ENCODE measurements at places on chromosomes 7 and 10.

DNA sequence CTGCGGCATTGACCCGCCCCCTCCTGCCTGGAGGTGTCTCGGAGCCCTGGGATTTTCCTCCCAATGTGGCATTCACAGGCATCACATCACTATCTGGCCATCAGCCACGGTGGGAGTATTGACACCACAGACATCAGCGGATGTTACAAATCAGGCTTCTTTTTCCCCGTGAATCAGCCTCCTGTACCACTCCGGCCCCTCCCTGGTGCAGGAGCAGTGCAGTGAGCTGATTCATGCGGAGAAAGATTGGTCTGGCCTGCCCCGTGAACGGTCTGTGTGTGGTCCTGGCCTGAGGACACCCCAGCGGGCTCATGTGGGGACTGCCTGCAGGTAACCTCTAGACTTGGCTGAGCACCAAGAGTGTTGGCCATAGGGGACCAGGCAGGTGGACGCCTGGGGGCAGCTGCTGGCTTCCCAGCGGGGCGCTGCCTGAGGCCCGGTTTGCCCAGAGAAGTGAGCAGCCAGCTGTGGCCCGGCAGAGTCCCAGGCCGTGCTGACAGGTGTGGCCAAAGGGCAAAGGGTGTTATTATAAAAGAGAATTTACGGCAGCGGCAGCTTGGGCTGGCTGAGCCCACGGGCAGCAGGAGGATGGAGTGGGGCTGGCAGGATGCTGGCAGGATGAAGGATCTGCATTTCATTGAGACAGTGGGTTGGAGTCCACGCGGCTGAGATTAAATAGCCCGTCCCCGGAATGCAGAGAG is 32.1 kb upstream of the GNA12 start:
- DNase-seq = peak; percentile 41

DNA sequence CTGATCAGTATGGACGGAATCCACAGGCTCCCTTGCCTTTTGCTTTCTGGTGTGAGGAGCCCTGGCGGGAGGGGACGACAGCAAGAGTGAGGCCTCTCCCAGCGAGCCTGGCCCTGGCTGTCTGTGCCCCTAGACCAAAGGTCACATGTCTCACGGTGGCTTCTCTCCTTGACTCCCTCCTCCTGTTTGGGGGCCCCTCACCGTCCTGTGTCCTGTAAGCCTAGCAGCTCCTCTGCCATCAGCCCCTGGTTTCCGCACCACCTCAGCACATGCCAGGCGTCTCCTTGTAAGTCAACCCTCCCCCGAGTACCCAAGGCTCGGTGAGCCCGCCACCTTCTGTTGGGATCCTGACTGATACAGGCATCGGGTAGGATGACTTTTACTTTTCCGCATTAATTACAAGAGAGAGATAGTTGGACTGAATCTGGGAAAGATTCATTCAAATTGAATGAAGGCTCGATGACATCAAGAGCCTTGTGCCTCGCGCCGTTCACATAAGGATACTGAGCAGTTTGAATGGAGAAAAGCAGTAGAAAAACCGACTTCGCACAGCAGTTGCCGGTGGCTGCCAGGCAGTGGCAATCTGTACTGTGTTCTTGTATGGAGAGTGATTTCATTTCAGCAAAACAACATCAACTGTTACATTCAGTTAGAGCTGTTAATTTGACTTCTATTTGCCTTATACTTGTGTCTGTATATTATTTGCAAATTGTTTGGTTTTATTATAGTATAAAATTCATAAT is 119.8 kb downstream of the XRCC2 start:
- DNase-seq = no peak

GRCh38 chr7:13946181-13946580 is 43.3 kb downstream of the ETV1 start:
- DNase-seq = no peak

- DNase-seq = no peak
Measured at GRCh38 chr10:115771755-115772154, 501.3 kb downstream of the GFRA1 start.

DNA sequence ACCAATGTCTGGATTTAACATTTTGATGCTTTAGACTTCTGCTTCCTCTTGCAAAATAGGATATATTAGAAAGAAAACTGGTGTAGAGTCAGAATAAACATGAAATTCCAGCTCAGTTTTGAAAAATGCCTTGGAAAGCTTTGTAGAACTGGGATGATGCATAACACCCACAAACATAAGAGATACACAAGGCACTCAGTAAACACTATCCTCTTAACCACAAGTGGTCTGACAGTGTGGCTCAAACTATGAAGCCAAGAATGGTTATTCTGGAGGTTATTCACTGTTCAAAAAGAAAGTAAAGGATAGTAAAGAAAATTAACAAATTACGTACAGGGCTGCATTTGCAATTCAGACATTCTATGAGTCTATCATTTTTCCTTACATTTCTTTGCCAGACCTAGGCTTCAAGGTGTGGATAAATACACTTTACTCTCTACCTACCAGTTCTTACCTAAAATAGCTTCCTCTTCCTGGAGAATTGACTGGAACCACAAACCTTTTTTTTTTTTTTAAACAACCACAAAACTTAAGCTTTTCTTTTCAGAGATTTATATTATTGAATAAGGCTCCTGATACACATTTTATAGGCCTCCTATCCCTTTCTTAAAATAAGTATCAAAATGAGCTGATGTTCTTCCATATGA is 9.0 kb upstream of the RSBN1L start:
- DNase-seq = no peak

DNA sequence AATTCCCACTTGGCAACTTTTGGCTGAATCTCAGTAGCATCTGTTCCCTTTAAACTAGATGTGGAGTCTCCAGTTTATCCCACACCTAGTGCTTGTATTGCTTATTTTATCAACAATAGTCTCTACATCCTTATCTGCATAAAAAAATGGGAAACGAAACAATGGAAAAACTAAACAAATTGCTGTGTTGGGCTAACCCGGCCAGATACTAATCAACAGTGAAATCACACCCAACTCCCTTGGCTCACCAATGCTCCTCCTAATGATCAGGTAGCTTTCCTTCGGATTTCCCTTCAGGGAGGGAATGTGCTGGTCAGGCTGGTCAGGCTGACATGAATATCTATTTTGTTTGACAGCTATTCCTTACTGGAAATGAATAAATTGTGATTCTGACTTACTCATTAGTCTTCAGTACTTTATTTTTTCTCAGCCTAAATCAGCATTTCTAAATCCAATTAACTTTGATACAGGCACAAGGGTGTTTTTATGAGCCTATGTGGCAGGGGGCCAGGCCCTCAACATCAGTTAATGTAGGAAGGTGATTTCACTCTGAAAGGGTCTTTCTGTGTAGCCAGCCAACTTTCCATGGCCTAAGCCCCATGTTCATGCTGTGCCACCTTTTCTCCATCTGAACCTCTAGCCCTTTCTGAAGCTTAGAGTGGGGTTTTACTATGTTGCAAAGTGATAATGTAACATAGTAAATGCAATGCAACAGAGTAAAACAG is 170.5 kb upstream of the NPSR1 start:
- peak; percentile 87 for DNase-seq

- DNase-seq = no peak
Measured at GRCh38 chr7:134284011-134284410, 32.7 kb downstream of the SLC35B4 start.

GRCh38 chr7:450741-451140 is 68.9 kb downstream of the PDGFA start:
- DNase-seq = no peak

GRCh38 chr10:45625879-45626278 is 46.7 kb downstream of the ZFAND4 start:
- DNase-seq = no peak

DNA sequence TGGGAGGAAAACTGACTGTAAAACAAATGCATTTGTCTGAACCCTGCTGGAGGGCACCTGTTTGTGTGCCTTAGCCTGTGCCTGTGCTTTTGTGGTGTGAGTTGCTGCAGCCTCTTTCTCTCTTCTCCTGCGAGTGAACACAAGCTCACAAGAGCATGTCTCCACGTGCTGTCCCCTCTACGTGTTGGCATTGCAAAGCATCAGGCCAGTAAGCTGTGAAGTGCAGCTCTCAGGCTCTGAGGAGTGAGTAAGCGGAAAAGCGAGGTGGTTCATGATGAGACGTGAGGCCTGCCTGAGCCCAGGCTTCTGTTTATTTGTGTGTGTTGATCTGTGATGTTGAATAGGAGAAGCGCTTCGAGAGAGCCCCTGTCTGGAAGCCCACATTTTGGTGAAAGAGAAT is 85.6 kb upstream of the PDCD4 start:
- peak; percentile 12 for DNase-seq

DNA sequence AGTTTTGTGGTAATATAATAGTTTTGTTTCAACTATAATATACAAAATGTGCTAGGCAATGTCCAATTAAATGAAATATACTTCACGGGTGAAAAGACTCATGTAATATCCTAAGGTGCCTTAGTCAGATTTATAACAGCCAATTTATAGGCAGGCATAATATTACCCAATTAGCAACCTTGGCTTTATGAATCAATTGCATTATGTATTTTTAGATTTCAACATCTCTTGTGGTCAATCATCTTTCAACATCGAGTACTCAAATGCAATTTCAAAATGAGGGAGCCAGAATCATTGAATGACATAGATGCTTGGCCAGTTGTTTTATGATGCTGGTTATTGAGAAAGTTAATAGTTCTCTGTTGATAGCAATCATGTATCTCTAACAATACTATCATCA is 110.3 kb upstream of the SP8 start:
- no peak for DNase-seq

DNA sequence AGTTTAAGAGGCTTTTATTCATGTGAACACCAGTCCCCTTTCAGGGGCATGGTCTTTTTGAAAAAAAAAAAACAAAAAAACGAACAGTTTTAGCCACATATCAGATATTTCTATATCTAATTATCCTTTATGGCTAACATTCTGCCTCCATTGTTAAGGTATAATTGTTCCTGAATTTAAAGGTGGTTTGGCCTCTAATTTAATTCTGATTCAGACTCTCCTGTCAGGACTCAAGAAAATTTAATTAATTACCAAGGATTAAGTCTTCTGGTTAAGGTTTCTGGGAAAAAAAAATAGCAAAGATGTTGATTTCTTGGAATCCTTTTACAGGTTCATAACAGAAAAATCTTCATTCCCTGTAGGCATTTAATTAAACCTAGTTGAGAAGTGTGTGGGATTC is 27.4 kb downstream of the COL1A2 start:
- no peak for DNase-seq

DNA sequence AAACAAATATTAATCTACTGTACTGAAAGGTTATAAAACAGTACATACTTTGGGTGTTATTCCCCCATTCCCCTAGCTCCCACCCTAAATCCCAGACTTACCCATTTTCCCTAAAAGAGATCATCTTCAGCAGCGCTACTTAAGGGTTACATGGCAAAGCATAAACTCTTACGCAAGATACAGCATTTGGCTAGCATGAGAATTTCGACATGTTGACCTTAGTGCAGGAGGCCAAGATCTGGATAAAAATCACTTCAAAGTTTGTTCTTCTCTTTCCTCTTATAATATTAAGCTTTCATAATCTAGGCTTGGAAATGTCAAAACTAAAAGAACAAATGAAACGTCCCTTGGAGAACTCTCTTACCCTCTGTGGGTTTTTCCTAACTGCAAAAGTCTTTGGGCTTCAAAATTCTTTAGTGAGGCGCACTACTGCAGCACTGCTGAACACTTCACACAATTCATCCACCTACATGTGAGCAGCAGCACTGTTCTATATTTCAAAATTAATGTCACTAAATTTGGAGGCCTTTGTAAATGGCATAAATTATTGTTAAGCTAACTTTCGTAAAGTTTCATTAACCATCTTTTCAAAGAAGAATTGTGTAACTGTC is 59.5 kb upstream of the PDLIM1 start:
- DNase-seq = no peak

- DNase-seq = no peak
Measured at GRCh38 chr7:31796375-31796774, 109.4 kb downstream of the PPP1R17 start.

GRCh38 chr10:4535521-4535920 is 290.5 kb upstream of the AKR1E2 start:
- no peak for DNase-seq

GRCh38 chr7:127882313-127882920 is 148.8 kb downstream of the LRRC4 start:
- no peak for DNase-seq

DNA sequence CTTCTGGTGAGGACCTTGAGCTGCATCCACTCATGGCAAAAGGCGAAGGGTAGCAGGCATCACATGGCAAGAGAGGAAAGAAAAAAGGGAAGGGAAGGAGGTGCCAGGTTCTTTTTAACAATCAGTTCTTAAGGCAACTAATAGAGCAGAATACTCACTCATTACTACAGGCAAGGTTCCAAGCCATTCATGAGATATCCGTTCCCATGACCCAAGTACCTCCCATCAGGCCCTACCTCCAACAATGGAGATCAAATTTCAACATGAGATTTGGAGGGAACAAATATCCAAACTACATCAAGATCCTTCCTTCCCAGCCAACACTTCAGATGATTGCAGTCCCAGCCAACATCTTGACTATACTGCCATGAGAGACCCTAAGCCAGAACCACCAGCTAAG is 38.9 kb upstream of the YAE1 start:
- DNase-seq = no peak

DNA sequence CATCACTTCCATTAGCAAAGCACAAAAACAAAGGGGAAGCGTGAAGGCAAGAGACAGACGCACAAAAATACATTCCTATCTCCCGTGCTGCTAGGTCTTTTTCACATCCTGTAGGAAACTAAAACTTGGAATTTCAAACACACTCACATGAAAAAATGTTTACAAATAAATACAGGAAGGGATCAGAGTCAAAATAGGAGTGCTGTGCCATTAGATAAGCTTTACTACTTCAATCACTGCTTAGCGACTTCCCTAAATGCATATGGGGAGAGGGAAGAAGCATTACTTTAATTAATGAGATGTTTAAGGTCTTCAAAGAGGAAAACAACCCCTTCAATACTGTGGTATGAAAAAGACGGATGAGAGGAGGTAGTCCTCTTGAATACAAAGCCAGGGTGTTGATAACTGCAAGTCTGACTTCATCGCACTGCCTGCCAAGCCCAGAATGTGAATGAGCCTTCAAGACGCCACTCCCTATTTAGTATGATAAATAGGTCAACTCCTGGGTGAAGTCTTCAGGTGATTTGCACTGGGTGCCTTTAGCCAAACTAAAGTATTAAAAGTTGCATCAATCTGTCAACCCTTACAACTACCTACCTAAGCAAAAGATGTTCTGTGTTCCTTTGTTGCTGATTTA is 13.9 kb downstream of the PARD3 start:
- DNase-seq = no peak

GRCh38 chr7:141954334-141954733 is 7.6 kb upstream of the CLEC5A start:
- DNase-seq = no peak

GRCh38 chr7:80642871-80643270 is 4.4 kb downstream of the CD36 start:
- no peak for DNase-seq

- no peak for DNase-seq
Measured at GRCh38 chr10:86813982-86814381, 57.6 kb downstream of the BMPR1A start.

- no peak for DNase-seq
Measured at GRCh38 chr10:26310361-26310760, 93.8 kb downstream of the GAD2 start.

DNA sequence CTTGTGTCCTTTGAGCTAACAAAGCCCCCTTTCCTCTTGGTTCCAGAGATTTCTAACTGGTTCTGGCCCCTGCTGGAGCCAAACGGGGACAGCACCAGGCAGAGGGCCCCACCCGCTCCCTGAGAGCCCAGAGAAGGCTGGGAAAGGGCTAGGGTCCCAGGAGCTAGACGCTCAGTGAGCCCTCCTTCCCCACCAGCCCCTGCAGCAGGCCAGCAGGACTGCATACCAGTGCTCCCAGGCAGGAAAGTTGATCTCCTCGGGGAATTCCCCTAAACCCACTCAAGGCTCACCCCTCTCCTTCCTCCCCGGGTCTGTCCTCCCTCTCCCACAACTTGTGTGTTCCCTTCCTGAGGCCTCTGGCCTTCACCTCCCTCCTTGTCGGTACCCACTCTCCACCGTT is 47.7 kb downstream of the PAX2 start:
- DNase-seq = no peak

Measured in NCI-H1092 (cell line).